ENCODE measurements at places on chromosomes 7 and 10.
A peak's percentile ranks its signal among the peaks of the same experiment; 100 is the strongest.

GRCh38 chr7:139627831-139628230 lies 104.3 kb downstream of the CLEC2L start:
- no peak for DNase-seq

DNA sequence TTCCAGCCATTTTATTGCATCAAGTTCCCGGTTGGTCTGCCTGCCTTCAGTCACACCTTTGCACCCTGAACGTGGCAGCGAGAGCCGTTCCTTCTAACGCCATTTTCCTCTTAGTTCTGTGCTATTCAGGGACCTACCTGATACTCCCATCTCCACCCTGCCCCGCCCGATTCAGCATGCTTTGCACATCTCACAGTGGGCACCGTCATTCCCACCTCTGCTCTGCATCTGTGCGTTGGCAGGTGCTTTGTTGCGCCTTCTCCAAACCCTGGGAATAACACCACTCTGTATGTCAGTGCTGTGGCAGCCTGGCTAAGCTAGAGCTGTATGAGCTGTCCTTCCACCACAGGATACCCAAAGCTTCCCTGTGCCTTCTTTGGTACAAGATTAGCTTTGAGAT lies 96.8 kb downstream of the ACTR3B start:
- DNase-seq, result no peak

- no peak for DNase-seq
Measured at GRCh38 chr10:63673246-63673645, 152.0 kb downstream of the REEP3 start.

DNA sequence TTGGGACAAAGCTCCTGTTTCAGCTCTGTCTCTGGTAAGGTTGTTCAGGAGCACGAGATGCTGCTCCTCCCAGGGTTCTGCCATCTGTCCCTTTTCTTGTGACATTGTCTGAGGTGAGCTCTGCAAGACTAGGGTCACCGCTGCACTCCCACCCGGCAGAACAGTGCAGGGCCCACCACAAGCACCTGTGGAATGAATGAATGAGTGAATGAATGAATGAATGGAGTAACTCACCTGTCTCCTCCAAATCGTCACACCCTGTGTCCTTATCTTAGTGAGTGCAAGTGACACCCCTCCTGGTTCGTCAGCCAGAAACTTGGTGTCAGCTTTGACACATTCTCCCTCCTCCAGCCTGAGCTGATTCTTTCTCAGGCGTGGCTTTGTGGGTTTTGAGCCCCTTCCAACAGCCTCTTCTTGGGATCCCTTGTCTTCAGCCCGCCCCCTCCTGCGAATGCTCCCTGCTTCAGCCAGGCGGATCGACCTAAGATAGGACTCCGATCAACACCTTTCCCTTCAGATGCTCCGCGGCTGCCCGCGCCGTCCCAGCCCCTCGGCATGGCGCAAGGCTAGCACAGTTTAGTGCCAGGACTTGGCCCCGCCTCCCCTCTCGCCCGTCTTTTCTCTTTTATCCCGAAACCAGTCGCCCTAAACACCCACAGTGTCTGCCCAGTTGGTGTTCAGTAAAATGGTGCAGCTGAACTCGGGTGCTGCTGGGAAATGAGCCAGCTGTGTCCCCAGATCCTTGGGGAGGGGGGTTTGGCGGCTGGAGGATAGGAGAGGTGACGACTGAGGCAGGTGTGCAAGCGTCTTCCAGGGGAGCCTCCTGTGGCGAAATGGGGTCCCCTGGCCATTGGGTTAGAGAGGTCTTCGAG lies 89.3 kb downstream of the BEND7 start:
- DNase-seq, result peak; percentile 23

DNA sequence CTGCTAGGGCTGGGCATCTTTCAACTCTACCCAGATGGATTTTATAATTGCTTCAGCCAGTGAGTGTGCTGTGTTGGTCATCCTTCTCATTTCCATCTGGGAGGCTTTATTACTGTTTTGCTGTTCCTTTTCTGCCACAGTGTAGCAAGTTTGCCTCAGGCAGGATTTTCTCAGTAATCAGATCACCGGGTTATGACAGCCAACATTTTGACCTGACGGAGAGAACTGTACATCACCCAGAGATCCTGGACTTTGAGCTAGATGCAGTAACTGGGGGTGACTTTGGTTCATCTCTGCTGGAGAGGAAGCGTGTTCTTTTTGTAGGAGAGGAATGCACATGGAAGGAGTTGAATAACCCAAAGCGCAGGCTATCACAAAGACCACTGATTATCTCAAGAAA lies 111.8 kb upstream of the AGR3 start:
- no peak for DNase-seq

- no peak for DNase-seq
Measured at GRCh38 chr7:32072397-32072796, 2.2 kb upstream of the PDE1C start.

GRCh38 chr10:69069090-69070042 lies 18.5 kb upstream of the SRGN start:
- DNase-seq, result no peak

DNA sequence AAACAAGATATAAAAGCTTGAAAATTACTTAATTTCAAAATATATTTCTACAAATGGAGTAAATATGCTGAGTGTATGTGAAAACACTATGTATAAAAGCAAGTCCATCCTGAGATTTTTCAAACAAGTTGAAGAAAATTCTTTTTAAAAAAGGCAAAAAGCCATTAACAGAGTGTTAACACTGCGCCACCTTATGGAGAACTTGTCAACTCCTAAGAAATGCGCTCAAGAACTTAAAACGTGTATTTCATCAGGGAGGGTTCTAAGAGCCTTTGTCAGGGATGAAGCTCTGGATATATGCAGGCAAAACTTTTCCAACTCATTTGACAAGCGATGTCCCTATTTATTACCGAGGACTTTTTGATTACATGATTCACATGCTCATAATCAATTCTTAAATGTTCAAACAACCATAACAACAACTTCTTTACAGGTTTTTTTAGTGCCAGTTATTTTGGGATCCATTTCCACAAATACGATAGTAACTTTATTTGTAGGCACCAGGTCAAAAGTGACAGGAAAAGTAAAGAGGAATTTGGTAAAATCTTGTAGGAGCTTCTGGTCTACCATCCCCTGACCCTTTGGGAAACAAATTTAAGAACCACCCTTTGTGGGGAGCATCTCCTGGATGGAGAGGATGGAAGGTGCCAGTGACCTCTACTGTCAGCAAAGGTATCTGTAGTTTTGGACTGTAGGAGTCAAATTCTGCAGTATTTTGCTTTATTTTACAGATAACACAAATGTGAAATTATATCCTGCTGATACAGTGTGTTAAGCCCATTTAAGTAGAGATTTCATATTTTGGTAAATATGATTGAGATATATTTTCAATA lies 23.2 kb downstream of the CALCR start:
- no peak for DNase-seq

DNA sequence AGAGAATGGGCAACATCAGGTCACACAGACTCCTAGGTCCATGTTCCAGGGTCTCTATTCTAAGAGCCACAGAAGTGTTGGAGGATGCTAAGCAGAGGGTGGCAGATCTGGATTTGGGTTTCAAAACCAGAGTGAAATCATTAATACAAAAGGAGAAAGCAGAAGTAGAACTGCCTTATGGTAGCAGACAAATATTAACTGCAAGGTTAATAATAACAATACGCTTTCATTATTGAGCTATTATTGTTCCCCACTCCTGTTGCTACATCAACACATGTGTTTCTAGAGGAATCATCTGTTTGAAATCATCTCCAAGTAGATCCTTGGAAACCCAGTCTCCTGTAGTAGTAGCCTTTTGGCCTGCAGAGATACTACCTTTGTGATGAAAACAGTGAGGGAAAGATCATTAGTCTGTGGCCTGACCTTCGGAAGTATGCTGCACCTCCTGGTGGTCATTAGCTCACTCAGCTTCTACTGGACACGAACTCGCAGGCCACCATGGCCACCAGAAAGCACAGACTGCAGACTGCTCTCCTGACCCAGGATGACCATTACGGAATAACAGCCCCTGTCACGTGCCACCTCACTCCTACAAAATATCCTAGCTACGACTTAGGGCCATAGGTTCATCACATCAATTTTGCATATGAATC lies 84.6 kb downstream of the XPNPEP1 start:
- no peak for DNase-seq

DNA sequence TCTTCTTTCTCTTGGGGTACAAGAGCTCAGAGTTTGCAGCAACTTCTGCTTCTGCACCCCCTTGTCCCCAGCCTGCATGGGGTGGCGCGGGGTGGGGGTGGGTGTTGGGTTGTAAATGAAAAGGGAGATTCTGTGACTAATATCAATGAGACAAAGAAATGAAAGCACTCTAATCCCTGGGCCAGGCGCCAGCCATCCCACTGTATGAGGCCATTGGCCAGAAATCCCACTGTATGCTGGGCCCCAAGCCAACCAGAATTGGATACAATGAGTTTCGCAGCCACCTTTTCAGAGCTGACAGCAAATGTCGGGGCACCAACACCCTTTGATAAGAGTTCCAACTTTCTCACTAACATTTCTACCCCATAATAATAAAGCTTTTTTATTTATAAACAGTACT lies 10.9 kb upstream of the PTN start:
- no peak for DNase-seq

- peak; percentile 42 for DNase-seq
Measured at GRCh38 chr7:135238112-135238744, 4.6 kb downstream of the STRA8 start.

GRCh38 chr10:122348512-122348911 lies 26.0 kb upstream of the PLEKHA1 start:
- no peak for DNase-seq

- no peak for DNase-seq
Measured at GRCh38 chr7:20411372-20411771, 80.7 kb downstream of the ITGB8 start.

DNA sequence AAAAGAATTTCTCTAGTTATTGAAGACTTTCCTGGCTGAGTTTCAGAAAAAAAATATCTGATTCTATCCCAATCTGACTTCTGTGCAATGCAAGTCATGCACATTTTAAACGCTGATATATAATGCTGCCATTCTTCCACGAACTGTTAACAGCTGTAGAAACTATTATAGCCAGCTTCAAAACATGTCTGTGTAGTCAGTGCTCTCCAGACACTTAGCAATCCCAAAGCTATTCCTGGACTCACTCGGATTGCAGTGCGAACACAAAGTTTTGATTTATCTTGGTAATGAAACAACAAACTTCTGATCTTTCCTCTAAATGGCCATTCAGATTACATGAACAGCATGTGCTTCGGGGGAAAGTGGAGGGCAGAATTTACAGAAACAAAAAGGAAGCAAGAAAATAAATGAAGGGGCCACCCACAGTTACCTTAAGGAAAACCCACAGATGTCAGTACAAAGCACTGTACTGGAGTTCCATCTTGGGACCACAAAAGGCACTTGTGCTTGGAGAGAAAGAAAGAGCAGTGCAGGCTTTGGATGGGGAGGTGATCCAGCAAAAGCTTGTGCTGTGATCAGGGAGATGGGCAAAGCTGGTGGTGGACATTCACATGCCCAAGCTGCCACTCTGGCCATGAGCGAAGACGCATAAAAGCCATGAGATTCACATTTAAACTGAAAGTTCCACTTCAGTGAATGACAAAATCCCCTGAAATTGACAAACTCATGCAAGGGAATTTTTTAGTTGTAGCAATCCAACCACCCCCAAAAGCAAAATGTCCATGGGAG lies 32.1 kb upstream of the ADO start:
- no peak for DNase-seq

DNA sequence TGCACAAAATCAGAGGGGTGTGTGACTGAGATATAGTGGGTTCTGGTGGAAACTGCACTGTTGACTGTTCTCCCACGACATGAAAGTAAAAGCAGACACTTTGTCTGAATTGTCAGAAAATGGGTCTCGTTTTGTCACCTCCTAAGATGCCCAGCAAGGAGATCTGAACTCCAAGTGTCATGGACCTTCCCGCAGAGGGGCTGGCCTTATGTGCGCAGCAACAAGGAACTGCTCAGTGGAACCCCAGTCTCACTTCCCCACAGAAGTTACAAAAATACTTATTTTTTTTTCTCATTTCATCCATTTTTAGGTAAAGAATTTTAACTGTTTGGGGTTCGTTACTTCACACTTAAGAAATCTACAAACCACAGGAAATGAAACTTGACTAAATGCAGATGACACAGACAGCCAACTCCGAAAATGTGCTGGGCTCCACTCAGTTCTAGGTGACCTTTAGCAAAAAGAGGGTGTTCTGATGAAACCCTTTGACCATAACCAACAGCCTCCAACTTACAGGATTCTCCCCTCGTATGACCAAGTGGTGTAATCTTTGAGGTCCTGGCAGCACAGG lies 115.0 kb downstream of the FAM107B start:
- DNase-seq, result peak; percentile 71

DNA sequence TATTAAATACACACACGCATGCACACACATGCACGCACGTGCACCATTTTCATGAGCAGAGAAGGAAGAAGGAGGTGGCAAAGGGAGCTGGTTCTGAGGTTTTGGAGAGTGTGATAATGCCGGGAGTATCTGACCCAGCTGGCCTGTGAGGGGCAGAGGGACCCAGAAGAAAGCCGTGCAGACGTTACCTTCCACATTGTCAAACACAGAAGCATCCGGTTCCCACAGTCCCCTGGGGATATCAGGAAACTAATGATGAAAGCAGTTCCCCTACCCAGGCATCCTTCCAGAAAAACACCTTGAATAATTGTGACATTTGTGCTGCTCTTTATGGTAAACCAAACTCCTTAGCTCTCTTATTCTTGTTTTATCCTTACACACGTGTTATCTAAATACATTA lies 85.7 kb upstream of the FAM180A start:
- DNase-seq, result no peak

- no peak for DNase-seq
Measured at GRCh38 chr10:103540722-103541121, 47.2 kb downstream of the NEURL1 start.

DNA sequence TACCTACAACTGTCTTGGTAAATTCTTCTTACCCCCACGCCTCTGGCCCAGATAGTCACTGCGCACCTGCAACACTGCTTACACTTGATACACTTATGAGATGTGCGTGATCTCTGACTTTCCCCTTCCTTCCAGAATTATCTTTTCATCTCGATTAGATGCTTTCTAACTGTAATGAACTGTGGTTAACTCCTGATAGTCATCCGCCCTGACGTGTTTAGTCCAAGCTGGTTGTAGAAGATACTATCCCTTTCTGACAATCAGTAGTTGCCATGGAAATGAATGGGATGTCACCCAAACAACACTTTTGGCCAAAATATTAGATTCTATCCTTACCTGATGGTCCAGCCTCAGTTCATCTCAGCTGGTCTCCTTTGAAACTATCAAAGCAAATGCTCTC lies 241.5 kb downstream of the ADAM12 start:
- no peak for DNase-seq

DNA sequence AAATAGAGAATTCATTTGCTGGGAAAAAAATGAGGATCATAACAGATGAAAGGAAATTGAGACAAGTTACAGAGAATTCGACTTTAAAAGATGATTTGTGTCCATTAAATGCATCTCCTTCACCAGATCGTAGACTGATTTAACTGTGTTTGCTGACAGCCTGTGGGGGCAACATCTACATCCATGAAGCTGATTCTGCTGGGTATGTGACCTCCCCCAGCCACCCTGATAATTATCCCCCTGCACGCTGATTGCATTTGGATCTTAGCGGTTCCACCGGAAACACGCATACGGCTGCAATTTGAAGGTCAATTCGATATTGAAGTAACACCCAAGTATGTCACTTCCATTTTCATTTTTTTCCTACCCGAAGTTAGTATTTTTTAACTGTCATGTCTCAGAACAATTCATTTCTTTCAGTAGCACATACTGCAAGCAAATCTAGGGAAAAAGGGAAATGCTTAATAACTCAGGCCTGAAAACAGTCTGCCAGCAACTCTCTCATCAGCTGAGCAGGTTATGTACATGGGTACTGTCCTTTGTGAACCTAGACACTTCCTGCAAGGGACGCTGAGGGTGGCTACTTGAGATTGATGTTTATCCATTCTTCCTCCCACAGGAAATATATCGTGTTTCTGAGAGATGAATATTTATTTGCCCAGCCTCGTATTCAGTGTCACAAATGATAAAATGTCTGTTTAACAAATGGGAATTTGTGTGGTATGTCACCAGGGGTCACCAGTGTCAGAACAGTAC lies 134.9 kb downstream of the ZNF22 start:
- no peak for DNase-seq
